ENCODE measurements at places on chromosomes 5 and 9.

- DNase-seq = no peak
Observed at GRCh38 chr5:171969288-171969880, 37.1 kb downstream of the FBXW11 start.

GRCh38 chr5:27216367-27216950 is 178.1 kb upstream of the CDH9 start:
- no peak for DNase-seq

DNA sequence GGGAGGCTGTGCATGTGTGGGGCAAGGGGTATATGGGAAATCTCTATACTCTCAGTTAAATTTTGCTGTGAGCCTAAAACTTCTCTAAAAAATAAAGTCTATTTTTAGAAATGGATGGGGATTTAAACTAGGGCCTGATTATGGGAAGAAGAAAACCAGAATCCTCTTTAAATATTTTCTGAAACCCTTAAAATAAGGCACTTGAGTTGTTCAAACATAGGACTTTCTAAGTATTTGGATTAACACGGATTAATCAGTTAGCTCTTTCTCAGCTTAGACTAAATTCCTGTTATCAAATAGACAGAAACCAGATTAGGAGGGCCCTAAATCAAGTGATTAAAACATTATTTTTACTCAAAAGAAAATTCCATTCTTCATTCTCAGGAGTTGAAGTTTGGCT is 438.4 kb downstream of the EFNA5 start:
- no peak for DNase-seq

GRCh38 chr9:126380447-126380846 is 53.8 kb downstream of the MVB12B start:
- peak; percentile 5 for DNase-seq

GRCh38 chr9:15332939-15333338 is 25.9 kb upstream of the TTC39B start:
- no peak for DNase-seq

DNA sequence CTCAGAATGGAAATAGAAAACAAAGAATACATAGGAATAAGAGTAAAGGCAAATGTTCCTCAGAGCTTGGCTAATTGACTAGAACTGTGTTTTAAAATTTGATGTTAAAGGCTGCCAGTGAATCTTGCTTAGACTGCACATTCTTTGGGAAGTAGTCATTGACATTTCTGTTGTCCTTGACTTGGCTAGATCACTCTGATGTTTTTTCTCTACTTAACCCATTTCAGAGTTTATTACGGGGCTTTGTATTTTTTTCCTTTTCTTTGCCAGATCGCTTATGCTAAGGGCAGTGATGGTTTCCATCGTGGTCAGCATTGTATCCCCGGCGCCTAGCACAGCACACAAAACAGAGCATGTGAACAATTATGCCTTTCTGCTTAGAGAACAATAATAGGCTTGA is 1126.7 kb upstream of the CDH9 start:
- no peak for DNase-seq

- no peak for DNase-seq
Observed at GRCh38 chr5:95743232-95743631, 12.1 kb downstream of the RHOBTB3 start.

- peak; percentile 2 for DNase-seq
Observed at GRCh38 chr5:177972613-177973012, 23.4 kb downstream of the PROP1 start.

DNA sequence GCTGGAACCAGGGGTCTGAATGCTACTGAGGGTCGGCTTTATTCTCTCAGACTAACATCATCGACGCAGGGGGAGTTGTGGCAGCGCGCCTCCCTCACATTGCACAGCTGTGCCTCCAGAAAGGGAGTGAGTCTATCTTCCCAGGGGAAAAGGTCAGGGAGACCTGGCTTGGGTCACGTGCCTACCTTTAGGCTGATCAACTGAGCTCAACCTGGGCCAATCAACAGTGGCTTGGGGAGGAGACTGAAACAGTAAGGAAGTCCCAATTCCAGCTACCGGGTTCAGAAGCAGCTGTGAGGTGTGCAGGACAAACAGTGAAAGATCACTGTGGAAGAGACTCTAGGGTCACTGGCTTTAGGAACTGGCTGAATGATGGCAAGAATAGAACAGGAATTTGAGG is 14.3 kb downstream of the SNX30 start:
- DNase-seq = no peak

DNA sequence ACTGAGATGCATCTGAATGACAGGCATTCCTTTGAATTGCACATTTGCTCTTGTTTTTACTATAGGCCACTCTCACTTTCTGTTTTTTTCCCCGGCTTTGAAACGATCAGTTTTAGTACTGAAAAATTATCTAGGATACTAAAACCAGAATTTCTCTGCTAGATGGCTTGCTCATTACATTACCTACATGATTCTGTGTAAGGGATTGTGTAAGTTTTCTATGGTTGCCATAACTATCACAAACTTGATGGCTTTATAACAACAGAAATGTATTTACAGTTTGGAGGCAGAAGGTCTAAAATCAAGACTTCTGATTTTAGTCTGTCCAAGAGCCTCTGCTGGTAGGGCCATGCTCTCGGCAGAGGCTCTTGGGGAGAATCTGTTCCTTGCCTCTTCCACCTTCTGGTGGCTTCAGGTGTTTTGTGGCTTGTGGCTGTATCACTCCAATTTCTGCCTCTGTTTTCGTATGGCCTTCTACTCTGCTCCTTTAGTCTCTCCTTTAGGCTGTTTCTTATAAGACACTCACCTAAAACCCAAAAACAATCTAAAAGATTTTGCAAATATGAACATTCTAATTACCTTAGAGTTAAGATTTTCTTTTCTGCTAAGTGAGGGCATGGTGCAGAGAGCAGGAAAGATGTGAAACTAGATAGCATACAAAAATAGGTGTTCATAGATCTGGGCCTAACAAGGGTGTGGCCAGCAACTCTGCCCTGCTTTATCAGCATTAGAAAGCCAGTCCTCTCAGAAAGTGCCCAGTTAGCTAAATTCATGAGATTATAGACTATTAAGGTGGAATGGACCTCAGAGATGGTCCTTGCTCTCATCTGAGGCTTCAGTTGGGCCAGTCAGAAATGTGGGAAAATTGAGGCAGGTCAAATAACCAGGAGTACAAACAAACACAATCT is 93.3 kb upstream of the CDKN2B start:
- no peak for DNase-seq

GRCh38 chr5:54829676-54830535 is 155.5 kb downstream of the ESM1 start:
- DNase-seq = no peak

DNA sequence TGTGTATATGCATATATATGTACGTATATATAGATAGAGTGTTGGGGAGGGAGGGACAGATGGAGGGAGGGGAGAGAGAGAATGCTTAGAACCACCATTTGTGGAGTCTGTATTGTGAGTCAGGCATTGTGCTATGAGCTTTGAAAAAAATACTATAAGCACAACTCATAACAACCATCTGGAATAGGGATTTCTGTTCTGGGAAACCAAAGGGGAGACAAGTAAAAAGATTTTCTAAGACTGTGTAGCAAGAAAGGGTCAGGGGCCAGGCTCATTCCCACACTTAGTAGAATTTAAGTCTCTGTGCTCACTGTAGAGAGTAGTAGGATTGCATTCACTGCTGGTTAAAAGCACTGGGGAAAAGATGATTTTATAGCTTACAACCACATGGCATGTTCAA is 202.3 kb upstream of the SGCD start:
- no peak for DNase-seq
